ENCODE measurements at places on chromosomes 7 and 10.
A peak's percentile ranks its signal among the peaks of the same experiment; 100 is the strongest.

- no peak for DNase-seq
These were observed 3.1 kb downstream of the ZRANB1 start for GRCh38 chr10:124944982-124945381.

- no peak for DNase-seq
These were observed 115.6 kb upstream of the FAM133B start for GRCh38 chr7:92705831-92706230.

DNA sequence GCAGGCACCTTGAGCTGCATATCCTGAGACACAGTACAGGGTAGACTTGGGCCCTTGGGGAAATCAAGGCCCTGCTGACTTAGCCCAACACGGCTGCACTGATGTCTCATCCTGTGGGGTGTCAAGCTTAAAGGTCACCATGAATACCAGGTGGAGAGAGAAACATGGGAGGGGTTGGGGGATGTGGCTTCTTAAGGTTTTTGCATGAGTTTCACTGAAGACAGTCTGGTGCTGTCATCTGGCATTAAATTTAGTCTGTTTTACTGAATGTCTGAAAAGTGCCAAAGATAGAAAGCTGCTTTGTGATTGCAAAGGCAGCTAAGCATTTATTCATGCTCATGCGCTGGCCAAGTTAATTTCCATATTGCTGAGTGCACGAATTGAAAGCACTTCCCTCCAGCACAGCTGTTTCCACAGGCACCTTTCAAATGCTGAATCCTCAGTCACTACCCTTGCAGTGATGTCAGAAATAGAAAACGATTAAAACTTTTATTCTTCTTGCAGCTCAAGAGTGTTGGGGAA lies 102.1 kb downstream of the OSBPL3 start:
- no peak for DNase-seq

GRCh38 chr7:137642031-137642430 lies 204.7 kb downstream of the DGKI start:
- no peak for DNase-seq

- DNase-seq = no peak
These were observed 7.2 kb downstream of the WDR37 start for GRCh38 chr10:1063232-1063865.

GRCh38 chr10:125226005-125226404 lies 65.6 kb upstream of the CTBP2 start:
- no peak for DNase-seq

GRCh38 chr10:46301056-46301645 lies 14.4 kb downstream of the ANTXRL start:
- no peak for DNase-seq

DNA sequence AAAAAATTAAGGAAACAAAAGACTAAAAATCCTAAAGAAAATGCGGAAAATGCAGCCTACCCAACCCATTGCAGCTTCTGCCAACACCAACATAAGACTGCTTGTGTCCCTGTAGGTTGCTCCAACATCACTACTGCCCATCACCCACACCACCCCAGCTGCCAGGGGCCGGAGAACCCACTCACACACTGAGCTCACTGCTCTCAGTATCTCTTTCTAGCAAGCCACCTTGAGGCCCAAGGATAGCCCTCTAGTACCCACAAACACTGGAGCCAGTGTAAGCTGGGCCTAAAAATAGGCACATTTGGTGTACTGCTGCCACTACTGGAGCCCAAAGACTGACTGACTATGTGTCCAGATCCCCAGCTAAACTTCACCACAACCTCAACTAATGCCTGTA lies 67.3 kb downstream of the MEST start:
- DNase-seq = no peak

- no peak for DNase-seq
These were observed 106.2 kb downstream of the ABCC2 start for GRCh38 chr10:99888622-99889021.

DNA sequence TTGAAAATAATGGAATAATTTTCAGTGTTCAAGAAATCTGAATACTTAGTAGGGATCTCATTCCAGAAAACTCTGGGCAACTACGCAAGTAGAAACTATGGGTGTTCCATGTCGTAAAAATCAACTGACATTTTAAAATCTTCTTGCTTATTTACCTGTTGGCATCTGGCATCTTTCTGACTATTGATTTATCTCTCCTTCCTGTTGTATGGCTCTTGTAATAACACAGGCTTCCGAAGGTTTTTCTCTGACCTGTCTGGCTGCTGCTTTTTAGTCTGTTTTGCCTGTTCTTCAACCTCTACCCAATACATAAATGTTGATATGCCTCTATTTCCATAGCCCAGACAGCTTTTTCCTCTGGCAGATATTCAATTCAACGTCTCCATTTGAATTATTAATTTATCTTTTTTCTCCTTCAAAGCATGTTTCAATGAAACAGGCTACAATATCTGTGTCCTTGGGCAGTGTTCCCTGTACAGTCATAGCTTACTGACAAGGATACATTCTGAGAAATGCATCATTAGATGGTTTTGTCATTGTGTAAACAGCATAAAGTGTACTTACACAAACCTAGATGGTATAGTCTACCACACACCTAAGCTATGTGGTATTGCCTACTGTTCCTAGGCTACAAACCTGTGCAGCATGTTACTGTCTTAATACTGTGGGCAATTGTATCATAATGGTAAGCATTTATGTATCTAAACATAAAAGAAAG lies 105.9 kb upstream of the ETV1 start:
- no peak for DNase-seq

DNA sequence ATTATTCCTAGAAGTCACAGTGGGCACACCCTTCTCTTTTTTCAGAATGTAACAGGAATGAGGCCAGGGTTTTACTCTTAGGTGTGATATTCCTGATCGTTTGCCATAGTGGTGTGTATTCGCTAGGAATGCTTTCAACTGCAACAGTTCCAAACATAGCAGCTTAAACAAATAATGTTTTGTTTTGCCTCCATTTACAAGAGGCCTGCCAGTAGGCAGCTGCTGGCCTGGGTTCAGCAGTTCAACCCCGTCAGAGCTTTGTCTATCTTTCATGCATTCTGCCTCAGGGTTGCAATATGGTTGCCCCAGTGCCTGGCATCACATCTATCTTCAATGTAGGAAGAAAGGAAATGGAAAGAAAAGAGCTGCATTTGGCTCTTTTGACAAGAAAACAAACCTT lies 21.7 kb upstream of the RET start:
- no peak for DNase-seq

DNA sequence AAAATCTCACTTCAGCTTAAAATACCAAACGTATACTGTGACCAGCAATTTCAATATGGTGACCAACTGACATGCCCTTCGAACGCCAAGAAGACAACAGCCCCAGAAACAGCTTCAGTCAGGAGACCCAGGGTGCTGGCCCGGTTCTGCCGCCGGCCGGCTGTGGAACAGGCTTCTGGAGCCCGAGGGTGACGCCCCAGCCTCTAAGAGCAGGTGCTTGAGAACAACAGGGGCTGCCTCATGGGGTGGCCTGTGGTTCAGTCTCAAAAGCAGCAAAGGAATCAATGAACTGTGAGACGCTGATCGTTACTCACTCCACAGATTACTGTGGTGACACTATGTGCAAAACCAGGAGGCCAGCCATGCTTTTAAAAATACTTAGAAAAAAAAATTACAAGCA lies 17.3 kb downstream of the GPER1 start:
- DNase-seq = no peak

- DNase-seq = peak; percentile 81
These were observed 94.0 kb downstream of the VIPR2 start for GRCh38 chr7:159050704-159051103.

GRCh38 chr7:80929619-80930018 lies 10.8 kb upstream of the SEMA3C start:
- DNase-seq = no peak

- DNase-seq = no peak
These were observed 66.1 kb downstream of the MBL2 start for GRCh38 chr10:52706332-52707070.

DNA sequence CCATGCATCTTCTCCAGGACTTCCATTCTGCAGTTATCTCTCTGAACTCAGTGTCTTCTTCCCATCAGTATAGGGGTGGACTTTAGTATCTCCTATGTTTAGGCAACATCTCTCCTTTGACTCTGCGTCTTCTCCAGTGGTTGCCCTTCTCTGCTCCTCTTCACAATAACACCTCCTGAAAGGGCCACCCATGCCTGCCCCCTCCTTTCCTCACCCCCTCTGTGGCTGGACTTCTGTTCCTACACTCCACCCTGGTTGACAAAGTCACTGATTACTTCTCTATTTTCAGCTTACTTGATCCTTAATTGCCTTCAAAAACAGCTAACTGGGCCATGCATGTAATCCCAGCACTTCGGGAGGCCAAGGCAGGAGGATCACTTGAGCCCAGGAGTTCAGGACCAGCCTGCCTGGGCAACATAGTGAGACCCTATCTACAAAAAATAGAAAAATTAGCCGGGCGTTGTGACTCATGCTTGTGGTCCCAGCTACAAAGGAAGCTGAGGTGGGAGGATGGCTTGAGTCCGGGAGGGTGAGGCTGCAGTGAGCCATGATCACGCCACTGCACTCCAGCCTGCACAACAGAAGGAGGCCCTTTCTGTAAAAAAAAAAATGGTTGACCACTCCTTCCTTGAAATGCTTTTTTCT lies 13.7 kb downstream of the SRGN start:
- DNase-seq = no peak

DNA sequence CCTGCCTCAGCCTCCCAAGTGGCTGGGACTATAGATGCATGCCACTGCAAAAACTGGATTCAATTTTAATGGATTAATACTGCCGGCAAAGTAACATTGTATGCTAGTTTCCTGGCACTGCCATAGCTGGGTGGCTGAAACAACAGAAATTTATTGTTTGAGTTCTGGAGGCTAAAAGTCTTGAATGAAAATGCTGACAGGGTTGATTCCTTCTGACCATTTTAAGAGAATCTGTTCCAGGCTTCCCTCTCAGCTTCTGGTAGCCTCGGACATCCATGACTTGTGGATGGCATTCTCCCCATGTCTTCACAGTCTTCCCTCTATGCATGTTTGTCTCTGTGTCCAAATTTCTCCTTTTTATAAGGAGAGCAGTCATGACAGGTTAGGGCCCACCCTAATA lies 87.3 kb upstream of the ARID5B start:
- no peak for DNase-seq

- DNase-seq = no peak
These were observed 8.6 kb upstream of the CACUL1 start for GRCh38 chr10:118763202-118763988.

DNA sequence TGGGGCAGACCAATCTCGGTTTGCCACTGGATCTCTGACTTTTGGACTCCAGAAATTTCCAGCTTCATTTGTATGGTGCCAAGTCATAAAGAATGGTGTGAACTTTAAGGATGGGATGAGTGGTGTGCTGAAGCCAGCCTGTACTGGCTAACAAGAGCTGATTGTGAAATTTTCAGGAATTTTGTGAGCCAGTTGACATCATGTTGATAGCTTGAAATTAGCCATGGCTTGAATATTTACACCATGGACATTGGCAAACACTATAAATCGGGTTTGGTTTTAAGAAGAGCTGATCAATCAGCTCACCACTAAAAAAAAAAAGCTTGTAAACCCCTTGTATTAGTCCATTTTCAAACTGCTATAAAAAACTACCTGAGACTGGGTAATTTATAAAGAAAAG lies 14.1 kb upstream of the MYH16 start:
- no peak for DNase-seq

Data from DND-41 (cell line).